Bronchus fibroblast of lung (primary cell): ENCODE measurements at places on chromosomes 11 and 22. TPM values are rescaled to one million over a fixed set of nuclear protein-coding genes. Genes with fewer than 3 reads are reported as not detected.

The DEFB131B gene
- total RNA-seq: not detected in 2 replicates

The FOLH1 gene
- total RNA-seq: not detected in 2 replicates

The CHST1 gene
- total RNA-seq: 0.67 and 0.74 TPM in 2 replicates

The PRPF19 gene
- total RNA-seq: 102 and 106 TPM in 2 replicates

The IL10RA gene
- total RNA-seq: not detected in 2 replicates

The OTUB1 gene
- total RNA-seq: 114 and 130 TPM in 2 replicates

The SLC22A25 gene
- not detected in 2 replicates for total RNA-seq

The SAA4 gene
- not detected in 2 replicates for total RNA-seq

The OR8G1 gene
- total RNA-seq: not detected in 2 replicates

The C11orf87 gene
- total RNA-seq: not detected in 2 replicates

The MS4A3 gene
- total RNA-seq: not detected in 2 replicates

The C11orf16 gene
- not detected in 2 replicates for total RNA-seq

The MUC6 gene
- not detected in 2 replicates for total RNA-seq

The OR52N4 gene
- not detected in 2 replicates for total RNA-seq

The KCNJ11 gene
- under 0.01 TPM in 2 replicates for total RNA-seq

The IFITM10 gene
- under 0.01 TPM in 1 of 2 replicates, not detected in the other for total RNA-seq

The PRSS23 gene
- total RNA-seq: 93.8 TPM in 2 replicates

The SPON1 gene
- total RNA-seq: 0.17 and 0.45 TPM in 2 replicates

The TIGD3 gene
- total RNA-seq: 0.30 TPM in 1 of 2 replicates, not detected in the other
